NK-92 treated with Interleukin-12 subunit alpha and Interleukin-12 subunit beta, amount 100 ng/mL, for 24 hours (cell line): ENCODE measurements at places on chromosomes 4 and X.

- no peak for DNase-seq
Observed at GRCh38 chrX:133815496-133815895, 169.9 kb downstream of the GPC3 start.

DNA sequence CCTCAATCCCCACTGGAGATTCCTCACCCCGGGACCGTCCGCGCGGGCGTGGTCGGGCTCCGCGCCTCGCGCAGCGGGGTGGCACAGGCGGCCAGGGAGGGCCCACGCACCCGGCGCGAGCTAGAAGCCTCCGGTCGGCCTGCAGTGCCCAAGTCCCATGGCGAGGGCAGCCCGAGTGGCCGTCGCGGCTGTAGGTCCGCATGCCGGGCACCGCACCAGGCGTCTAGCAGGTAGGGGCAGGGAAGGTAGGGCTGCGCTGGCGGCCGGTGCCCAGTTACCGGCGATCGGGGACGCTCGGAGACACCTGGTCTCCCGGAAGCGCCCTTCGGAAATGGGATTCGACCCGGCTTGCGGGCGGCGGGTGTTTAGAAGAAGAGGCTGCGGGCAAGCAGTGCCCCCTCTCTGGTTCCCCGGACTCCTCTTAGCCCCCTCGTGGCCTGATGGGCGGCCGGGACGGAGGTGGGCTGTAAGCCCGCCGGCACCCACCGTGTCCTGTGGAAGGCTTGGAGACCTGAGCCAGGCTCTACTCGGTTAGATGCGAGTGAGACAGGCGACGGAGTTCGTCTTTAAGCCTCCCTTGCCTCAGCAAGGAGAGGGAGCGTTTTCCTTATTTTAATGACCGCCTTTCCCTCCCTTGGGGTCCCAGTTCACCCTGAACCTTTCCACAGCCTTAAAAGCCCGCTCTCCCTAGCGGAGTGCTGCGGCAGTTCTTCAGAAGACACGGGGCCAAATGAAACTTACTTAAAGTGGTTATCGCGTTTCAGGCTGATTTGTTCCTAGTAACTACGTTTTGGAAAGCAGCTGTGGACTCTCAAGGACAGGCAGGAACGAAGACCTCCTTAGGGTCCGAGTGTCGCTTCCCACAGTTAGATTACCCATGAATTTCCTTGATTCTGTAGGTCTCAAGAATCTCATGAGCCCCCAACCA is 821 bp downstream of the SLITRK2 start:
- no peak for DNase-seq

- no peak for DNase-seq
Observed at GRCh38 chr4:185020863-185021761, 2.8 kb downstream of the HELT start.

GRCh38 chrX:66731398-66731797 is 92.5 kb upstream of the EDA2R start:
- DNase-seq = no peak
